ENCODE measurements at places on chromosomes 4 and X.

DNA sequence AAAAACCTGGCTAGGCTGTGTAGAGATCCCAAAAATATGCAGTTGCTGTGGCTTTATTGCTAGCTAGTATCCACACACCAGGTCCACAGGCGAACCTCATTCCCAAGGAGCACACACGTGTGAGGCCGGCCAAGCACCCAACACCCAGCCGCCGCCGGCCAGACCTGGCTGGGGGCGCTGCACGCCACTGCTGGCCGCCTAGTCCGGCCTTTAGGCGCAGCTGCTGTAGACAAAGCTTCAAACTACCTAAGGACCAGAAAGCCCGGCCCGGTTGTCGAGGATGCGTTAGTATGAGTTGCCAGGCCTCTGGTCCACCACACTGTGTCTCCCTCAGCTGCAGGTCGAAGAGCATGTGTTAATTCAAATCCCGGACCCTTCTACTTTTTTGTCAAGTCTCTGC is 3.1 kb downstream of the POU3F4 start:
- no peak for DNase-seq

DNA sequence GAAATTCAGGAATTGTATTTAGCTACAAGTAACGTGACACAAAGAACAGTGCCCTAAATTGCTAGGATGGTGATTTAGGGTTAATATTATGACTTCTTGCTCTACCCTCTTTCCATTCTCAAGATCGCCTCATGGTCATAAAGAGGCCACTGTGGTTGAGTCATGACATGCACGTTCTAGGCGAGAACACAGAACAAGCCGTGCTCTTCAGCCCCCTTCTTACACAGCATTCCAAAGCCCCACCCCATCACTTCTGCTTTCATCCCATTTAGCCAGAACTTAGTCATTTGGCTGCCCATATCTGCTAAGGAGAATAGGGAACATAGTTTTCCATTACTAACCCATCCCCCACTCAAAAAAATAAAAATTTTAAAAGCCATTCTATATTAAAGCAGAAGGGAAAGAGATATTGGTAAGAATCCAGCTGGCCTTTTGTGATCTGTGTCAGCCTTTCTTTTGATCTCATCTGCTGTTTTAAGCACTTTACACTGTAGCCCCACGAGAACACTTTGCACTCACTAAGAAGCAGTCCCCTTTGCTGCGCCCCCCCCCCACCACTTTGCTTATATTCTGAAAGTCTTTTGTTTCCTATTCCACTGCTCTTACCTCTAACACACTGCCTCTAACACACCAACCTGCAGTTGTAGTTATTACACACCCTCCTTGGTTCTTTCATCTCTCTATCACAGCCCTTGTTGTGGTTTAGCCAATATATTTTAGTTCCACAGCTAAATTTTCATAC is 28.4 kb downstream of the NPNT start:
- peak; percentile 31 for DNase-seq

- peak; percentile 47 for DNase-seq
Measured at GRCh38 chr4:31088600-31089230, 368.5 kb downstream of the PCDH7 start.

DNA sequence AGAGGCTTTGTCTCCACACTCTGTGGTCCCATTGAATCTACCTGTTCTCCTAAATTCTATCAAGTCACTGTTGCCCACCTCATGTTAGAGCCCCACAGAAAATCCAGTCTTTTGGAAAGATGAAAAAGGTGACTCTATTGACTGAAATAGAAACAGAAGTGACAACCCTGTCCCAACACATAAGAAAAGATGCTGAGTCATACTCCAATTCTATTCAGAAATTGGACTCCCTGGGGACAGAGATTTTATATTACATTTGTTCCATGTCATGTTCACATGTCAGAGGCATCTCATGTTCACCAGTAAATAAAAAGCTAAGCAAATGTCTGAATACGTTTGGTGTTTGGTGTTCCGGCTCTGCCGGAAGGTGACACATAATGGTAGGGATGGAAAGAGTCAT is 2.9 kb upstream of the GRPR start:
- no peak for DNase-seq

- no peak for DNase-seq
Measured at GRCh38 chrX:87338510-87338909, 179.1 kb upstream of the KLHL4 start.

- DNase-seq = no peak
Measured at GRCh38 chrX:66684196-66684595, 45.3 kb upstream of the EDA2R start.

Measured in EL (cell line).